Psoas muscle (tissue), 8 donors: ENCODE measurements at places on chromosomes 16 and 17. TPM values are rescaled to one million over a fixed set of nuclear protein-coding genes. Genes with fewer than 3 reads are reported as not detected.

DNA sequence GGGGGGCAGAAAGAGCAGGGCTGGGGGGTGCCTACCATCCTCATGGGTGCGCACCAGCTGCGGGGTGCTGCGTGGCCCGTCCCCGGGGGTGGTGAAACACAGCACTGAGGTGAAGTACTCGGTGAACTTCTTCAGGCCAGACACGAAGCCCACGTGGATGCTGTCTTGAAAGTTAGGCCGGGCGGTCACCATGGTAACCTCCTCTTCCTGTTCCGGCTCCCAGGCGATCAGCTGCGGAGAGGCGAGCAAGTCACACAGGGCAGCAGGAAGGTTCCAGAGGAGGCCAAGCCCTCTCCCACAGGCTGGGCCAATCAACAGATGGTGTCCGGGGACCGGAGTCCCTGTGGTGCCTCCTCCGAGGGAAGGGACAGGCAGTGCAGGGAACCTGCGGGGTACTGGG, 90.1 kb upstream of the CDC42EP4 start:
- peak; percentile 76 for DNase-seq

- DNase-seq, result no peak
Observed at GRCh38 chr17:78202666-78203065, 11.4 kb upstream of the BIRC5 start.

- peak; percentile 73 for DNase-seq
Observed at GRCh38 chr17:19867329-19868078, at the start of gene ULK2. TSS of gene ULK2 (minus strand) at chr17:19867936. CDS start at chr17:19867417, 519 bp downstream.

- DNase-seq, result no peak
Observed at GRCh38 chr17:51238255-51238887, 21.5 kb downstream of the MBTD1 start.

DNA sequence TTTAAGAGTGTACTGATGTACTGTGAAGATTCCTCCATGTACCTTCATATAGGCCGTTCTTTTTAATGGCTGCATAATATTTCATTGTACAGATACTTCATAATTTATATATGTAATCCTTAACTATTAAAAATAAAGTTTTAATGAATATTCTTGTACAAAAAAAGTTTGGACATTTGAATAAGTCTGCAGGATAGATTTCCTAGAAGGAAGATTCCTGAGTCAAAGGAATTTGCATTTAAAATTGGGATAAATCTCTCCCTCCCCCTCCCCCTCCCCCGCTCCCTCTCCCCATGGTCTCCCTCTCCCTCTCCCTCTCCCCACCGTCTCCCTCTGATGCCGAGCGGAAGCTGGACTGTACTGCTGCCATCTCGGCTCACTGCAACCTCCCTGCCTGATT, 15.6 kb upstream of the SLC13A2 start:
- DNase-seq, result no peak

- DNase-seq, result no peak
Observed at GRCh38 chr17:43888548-43888947, 18.8 kb downstream of the MPP2 start.

C17orf113 gene
- polyA plus RNA-seq, result 0.08 TPM
